ENCODE measurements at places on chromosomes 6 and 20.

DNA sequence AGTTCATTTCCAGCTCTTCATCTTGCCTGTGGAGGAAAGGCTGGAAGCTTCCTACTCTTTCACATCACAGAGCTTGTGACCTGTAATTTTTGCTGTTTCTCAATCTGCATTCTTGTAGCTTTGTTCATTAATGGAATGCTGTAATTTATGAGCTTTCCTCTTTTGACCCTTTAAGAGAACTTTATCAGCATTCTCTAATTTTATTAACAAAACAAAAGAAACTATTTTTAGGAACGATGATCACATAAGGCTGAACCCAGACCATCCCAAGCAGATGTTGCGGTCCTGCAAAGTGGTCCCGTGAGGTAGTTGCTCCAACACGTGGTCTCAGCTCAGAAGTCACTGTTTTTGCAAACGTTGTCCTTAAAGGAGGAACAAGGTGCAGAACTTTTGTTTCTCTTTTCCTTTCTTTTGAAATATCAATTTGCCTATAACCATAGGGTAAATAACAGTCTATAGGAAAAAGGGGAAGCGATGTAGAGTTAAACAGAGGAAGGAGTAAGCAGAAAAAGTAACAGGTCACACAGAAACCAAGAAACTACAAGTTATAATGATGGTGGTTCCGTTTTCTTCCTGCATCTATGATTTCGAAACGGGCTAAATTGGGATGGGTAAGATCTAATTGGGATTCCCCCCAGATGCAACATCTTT lies 121.3 kb upstream of the PHACTR1 start:
- DNase-seq: peak; percentile 77

DNA sequence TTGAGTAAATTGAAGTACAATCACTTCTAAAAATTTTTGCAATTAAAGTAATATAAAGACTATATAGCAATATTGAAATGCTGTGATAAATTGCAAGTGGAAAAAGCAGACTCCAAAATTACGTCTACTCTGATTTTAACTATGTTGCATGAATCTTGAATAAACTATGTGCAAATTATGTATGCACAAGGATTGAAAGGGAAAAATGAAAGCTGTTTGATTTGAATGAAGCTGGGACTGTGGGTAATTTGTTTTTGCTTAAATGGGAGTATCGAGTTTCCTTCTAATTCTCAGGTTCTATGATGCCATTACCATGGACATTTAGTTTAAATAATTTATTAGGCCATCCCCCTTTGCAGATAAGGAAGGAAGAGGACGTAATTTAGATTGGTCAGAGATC lies 198.7 kb upstream of the MYLIP start:
- DNase-seq: no peak

GRCh38 chr20:9319687-9320384 lies 194.6 kb upstream of the LAMP5 start:
- DNase-seq: no peak

DNA sequence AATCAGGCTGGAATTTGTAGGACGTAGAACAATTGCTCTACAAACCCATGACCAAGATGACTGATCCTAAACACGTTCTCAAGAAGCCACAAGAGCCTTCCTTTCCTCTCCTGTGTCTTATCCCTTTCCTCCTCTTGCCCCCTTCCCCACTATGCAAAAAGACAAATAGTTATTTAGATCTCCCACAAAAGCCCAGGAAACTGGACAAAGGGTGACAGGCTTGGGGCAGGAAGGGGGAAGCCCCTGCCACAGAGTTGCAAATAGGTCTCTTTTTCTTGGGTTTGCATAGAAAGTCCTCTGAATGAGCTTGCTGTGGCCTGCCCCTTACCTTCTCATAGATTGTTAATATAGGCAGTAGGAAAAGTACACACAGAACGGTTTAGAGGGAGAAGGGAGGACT lies 377.1 kb upstream of the BTBD3 start:
- DNase-seq: no peak

- DNase-seq: no peak
Observed at GRCh38 chr6:125445054-125445453, 143.3 kb upstream of the HDDC2 start.

DNA sequence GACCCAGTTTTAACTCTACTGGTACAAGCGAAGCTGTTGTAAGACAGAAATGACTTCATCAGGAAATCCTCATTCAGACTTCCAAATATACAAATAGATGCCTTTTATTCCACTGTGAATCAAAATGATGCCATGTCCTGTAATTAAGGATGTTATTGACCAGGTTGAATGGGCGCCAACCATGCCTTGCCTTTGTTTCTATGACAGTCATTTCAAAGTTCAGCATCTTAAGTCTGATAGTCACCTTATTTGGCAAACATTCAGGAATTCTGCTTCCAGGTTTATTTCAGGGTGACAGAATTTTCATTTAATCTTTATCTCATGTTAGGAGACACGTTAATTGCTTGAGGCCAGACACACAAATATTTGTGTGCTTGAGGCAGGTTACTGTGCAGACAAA lies 592.8 kb upstream of the JAG1 start:
- no peak for DNase-seq
